NCI-H82 (cell line): ENCODE measurements at places on chromosomes 13 and 19.
A peak's percentile ranks its signal among the peaks of the same experiment; 100 is the strongest.

DNA sequence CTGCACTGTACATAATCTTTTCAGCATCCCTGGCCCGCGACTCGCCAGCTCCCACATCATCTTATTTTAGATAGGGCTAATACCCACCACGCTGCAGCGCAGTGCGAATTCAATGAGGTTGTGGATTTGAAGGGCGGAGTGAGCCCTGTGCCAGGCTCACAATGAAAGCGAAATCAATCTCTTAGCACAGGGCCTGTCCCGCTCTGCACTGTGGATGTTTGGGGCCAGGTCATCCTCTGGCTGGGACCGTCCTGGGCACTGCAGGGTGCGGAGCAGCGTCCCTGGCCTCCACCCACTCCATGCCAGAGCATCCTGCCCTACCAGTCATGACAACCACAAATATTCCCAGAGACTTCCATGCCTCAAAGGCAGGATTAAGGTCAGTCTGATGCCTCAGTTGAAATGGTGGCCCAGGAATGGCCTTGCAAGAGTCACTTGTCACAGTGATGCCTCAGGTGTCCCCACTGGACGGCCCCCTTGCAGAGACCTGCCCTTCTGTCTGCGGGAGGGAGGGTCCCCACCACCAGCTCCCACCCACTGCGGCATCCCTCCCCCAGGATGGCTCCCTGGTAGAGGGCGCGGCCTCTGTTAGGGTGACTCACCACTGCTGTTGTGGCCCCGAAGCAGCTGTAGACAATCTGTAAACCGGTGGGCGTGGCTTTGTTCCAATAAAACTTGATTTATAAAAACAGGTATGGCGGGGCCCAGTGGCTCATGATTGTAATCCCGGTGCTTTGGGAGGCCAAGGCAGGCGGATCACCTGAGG lies 5.6 kb downstream of the UHRF1 start:
- peak; percentile 56 for DNase-seq

DNA sequence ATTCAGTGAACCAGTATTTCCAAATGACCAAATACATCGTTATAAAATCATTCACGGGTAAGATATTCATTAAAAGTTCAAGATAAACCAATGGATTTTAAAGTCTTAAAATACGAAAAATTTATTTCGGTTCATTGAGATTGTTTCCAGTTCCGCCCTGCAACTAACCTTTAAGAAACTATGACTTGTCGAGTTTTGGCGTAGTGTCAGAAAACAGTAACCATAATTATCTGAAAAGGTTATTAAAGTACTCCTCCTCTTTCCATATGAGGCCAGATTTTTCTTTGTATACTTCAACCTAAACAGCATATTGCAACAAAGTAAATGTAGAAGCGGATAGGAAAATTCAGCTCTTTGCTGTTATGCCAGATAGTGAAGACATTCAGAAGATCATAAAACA lies 26.1 kb downstream of the LPAR6 start:
- no peak for DNase-seq

- DNase-seq, result no peak
These were observed 5.6 kb downstream of the OR7A10 start for GRCh38 chr19:14843169-14843568.

DNA sequence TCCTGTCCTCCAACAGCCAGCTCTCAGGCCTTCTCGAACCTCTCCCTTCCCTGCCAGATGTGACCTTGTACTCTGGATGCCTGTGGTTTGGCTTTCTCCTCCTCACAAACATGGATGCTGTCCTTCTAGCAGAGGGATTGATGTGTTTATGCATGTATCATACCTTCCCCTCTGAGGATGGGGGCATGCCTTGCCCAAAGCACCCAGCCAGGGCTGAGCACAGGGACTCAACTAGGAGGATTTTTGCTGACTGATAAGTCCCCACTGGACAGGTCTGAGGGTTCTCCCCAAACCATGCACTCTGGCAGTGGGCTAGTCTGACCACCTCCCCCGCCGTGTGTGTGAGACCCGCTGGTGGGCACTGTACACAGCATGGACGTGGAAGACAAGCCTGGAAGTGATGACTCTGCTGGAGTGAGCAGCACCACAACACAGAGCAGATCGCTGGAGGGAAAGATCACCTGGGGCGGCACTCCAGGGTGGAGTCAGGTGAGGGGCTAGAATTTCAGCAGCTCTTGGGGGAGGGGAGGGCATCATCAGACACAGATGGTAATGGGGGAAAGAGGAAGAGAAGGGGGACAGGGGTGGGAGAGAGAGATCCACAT lies 360.3 kb upstream of the ZNF507 start:
- DNase-seq, result no peak

DNA sequence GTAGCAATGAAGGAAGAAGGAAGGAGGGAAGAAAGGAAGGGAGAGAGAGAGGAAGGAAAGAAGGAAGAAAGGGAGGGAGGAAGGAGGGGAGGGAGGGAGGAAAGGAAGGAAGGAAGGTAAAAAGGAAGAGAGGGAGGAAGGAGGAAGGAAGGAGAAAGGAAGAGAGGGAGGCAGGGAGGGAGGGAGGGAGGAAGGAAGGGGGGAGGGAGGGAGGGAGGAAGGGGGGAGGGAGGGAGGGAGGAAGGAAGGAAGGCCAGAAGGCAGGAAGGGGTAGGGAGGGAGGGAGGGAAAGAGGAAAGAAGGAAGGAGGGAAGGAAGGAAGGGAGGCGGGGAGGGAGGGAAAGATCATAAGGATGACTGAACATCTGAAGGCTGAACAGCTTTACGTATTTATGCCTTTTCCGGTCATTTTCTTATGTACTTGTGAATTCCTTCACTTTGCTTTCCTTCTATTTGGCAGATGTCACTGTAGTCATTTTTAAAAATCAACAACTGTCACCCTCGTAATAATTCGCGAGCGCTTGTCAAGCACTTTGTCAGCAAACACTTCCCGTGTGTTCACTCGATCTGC lies 6.7 kb upstream of the TTYH1 start:
- no peak for DNase-seq

DNA sequence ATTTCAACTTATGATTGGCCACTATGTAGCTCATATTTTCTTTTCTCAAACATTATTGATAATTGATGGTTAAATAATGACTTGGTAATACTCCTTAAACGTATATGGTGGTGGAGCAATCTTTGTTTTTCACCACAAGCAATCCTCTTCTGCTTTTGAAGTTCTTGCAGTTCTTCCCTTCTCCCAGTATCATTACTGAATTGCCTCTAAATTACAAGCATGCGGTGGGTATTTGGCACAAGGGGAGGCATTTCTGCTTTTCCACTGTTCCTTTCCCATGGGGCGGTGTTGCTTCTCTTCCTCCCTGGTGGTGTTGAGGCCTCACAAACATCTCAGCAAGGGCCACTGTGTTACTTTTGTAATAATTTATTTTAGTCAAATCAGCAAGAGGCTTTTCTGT lies 234.4 kb upstream of the RXFP2 start:
- no peak for DNase-seq

- DNase-seq, result no peak
These were observed 424.9 kb downstream of the PCDH17 start for GRCh38 chr13:58056426-58056825.

DNA sequence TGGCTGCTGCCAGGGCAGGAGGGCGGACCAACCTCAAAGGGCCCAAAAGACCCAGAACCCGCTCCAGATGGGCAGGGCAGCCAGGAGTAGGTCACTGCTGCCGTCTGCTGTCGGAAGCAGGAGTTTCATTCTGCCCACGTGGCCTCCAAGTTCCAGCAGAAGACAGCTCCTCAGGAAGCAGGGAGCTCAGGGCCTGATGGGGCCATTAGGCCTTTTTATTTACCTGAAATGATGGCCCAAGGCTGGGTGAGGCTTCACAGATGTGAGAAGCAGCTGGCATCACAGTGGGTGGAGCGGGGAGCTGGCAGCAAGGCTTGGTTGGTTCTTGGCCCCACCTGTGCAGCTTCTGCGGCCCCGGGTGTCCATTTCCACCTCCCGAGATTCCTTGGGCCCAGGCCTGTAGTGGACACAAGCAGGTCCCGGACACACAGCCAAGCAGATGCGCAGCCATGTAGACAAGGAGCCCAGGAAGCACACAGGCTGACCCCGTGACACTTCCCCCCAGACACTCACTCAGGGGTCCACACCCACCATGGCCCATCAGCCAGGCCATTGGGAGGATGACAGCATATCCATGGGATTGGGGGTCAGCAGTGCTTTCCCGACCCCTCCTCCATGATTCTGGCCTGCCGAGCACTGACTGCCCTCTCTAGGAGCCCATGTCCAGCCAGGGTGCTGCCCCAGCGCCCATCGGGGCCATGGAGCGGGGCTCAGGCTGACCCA lies 26.4 kb downstream of the C13orf46 start:
- peak; percentile 47 for DNase-seq

- no peak for DNase-seq
These were observed 28.5 kb upstream of the PSPC1 start for GRCh38 chr13:19810996-19811881.

DNA sequence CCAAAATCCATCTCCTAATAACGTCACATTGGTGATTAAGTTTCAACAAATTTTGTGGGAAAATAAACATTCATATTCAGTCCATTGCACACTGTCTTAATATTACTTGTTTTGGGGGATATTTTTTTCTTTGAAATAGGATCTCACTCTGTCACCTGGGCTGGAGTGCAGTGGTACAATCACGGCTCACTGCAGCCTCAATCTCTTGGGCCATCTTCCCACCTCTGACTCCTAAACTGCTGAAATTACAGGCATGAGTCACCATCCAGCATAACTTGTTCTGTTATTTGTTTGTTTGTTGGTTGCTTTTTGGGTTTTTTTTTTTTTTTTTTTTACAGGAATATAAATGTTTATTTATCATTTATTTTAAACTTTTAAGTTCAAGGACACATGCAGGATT lies 556.1 kb upstream of the SLITRK6 start:
- DNase-seq, result no peak

DNA sequence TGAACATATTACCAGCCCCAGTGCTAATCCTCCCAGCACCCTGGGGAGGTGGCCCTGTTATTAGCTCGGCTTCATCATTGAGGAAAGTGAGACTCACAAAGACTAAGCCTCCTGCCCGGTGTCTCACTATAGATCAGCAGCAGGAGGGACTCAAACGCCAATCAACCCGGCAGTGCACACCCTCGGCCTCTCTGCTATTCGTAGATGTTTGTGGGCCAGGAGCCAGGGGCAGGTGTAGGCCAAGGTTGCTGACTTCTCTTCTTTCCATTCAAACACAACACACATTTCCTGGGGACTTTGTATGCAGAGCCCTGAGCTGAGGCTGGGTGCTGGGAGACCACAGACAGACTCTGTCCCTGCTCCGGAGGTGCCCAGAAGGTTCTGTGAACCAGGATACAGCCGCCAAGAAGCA lies 9.4 kb upstream of the SBK3 start:
- peak; percentile 71 for DNase-seq

DNA sequence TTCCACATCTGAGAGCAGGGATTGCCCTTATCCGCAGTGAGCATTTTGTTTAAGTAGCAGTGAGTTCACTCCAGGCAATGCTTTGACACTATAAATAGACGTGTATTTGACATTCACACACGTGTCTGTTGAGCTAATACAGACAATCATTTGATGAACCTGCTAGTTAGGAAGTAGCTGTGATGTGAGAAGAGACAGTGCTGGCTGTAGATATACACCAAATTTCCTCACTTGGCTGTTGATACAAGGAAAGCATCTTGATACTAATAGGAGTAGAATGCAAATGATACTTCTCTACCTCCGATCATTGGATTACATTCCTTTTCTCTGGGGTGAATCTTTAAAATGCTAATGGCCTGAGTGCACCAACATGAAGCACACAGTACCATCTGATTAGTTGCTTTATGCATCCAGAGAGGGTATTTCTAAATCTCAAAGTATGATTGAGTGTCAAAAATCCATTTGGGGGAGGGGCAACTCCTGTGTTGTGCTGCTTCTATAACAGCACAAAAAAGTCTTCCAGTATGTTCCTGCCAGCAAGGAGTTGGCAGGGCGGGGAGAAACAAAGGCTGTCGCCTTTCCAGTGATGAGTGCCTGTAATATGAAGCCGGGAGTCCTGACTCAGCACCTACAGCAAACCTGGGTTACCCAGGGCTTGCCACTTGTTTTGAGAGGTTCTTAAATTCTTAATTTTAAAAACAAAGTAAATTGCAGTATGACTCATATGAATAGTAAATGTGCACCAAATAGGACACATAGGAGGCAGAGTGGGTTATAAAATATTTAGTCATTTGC lies 7.0 kb downstream of the CUL4A start:
- peak; percentile 16 for DNase-seq

DNA sequence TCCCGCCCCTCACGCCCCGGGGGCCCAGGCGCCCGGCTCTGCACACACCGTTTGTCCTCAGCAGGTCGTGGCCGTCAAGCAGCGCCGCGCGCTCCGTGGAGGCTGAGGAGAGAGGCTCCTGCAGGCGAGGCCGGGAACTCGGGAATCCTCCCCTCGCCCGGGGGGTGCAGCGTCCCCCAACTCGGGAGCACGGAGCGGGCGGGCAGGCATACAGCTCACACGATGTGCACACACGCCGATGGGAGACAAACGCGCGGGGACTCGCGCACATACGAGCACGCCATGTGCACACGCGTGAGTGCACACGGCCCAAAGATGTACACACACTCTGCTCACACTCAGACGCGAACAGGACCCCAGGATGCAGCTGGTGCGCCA lies 703 bp downstream of the CLEC4G start:
- DNase-seq, result no peak

DNA sequence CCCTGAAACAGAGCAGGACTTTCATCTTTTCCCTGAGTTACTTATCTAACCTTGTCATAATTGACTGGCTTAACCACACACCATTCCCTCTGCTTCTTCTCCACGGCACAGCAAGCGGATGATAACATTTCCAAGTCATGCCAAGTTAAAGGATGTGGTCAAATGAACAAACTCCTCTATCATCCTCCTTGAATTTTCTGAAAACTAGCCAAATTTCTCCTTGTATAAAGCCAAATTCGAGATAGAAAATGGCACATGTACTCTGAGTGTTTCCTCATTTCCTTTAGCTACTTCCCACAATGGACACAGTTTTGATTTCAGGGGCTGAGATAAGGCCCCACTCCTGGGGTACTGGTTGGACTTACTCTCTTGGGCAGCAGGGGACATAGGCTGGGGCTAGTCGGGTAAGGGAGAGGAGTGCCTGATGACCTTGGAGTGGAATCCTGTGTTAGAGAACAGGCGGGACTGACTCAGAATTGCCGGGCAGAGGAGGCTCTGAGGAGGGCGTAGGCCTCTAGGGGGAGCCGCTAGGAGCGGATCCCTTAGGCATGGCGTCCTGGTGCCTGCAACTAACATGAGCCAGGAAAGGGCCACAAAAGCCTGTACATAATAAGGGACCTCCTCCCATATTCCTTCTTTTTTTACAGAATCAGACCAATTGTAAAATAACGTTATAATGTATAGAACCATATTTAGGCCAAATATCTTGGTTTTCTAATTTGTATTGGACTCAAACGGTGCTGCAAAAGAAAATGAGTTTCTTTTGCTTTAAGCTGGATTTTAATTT lies 20.3 kb upstream of the TMTC4 start:
- peak; percentile 80 for DNase-seq
